NB4 (cell line): ENCODE measurements at places on chromosomes 11 and 22.

- DNase-seq: no peak
Measured at GRCh38 chr11:111748035-111748804, 18.0 kb downstream of the PPP2R1B start.

DNA sequence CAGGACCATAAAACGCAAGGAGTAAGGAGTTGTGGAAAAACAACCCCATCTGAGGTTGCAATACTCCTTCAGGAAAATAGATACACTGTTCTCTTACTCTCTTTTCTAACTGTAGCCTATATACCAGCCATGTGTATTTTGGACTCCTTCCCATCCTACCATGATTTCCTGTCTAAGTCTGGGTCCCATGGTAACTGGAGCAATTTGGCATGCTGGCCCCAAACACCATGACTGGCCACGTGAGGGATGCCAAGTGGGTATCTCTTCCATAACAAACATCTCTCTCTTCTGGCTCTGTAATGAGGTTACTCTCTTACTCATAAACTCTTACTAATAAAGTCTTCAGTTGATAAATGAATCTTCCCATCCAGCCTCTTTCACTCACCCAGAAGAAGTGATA lies 26.5 kb downstream of the ABTB2 start:
- no peak for DNase-seq

- no peak for DNase-seq
Measured at GRCh38 chr11:22157531-22157930, 35.4 kb upstream of the ANO5 start.

DNA sequence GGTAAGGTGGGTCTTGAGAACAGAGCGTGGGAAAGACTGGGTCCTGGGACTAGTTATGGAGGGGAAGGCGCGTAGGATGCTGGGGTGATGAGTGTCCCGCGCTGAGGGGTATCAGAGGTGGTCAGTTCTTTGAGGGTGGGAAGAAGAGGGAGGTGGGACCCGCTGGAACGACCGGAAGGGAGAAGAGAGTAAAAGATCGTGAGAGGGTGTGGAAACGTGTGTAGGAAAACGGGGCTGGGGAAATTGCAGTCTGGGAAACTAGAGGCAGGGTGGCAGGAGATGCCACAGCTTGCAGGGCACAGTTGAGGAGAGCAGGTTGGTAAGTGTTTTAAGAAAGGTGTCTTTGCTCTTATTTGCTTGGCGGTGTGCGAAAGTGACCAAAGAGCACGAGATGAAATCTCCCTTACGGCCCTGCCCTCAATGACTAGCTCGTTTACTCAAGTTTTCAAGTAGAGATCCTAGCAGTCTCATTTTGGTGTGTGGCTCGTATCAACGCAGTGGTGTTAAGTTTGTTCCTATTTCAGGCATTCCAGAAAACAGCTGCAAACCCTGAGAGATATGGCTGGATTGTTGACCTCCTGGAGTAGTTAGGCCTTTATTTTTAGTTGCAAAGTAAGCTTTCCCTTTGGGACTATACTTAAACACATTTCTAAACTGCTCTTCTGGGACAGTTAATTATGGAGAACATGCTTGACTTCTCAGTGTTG lies 615 bp downstream of the STT3A start:
- no peak for DNase-seq

GRCh38 chr11:130773244-130773820 lies 142.9 kb downstream of the SNX19 start:
- DNase-seq: no peak

DNA sequence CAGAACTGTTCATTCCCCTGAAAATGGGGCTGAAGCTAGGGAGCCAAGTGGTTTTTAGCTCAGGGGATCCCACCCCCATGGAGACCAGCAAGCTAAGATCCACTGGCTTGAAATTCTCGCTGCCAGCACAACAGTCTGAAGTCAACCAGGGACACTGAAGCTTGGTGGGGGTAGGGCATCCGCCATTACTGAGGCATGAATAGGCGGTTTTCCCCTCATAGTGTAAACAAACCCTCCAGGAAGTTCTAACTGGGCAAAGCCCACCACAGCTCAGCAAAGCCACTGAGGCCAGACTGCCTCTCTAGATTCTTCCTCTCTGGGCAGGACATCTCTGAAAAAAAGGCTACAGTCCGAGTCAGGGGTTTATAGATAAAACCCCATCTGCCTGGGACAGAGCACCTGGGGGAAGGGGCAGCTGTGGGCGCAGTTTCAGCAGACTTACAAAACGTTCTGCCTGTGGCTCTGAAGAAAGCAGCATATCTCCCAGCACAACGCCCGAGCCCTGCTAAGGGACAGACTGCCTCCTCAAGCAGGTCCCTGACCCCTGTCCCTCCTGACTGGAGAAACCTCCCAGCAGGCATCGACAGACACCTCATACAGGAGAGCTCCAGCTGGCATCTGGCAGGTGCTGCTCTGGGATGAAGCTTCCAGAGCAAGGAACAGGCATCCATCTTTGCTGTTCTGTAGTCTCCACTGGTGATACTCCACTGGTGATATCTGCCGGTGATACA lies 32.7 kb downstream of the GAB4 start:
- DNase-seq: no peak

- peak; percentile 24 for DNase-seq
Measured at GRCh38 chr11:135074397-135074998, 662.5 kb upstream of the B3GAT1 start.

GRCh38 chr11:63916837-63917691 lies at the start of gene RCOR2:
Gene RCOR2 (minus strand): TSS chr11:63917164. CDS start chr11:63916456, 708 bp downstream.
- DNase-seq: peak; percentile 94

- DNase-seq: no peak
Measured at GRCh38 chr11:111445586-111445985, 66.5 kb upstream of the POU2AF1 start.

DNA sequence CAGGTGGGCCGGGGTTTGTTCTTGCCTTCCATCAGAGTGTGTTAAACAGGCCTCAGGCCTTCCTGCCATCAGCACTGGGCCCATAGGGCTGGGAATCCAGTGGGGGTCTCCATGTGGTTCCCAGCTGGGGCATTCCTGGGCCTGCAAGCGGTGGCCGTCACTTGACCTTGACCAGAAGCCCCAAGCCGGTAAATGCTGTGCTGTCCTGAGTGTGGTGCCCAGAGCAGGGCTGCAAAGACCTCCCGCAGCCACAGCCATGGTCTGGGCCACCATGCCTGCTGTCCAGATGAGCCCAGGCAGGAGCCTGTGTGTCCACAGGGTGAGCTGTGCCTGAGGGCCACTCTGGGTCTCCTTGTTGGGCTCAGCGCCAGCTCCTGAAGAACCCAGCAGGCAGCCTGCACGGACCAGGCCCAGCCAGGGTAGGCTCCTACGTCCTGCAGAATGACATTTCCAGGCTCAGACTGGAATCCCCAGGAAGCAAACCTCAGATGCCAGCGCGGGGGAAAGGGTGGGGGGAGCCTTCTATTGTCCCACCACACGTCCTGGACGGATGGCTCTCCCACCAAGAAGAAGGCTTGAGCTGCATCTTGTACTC lies 117.3 kb downstream of the KCNQ1OT1 start:
- no peak for DNase-seq
